ENCODE measurements at places on chromosomes 11 and 22.

DNA sequence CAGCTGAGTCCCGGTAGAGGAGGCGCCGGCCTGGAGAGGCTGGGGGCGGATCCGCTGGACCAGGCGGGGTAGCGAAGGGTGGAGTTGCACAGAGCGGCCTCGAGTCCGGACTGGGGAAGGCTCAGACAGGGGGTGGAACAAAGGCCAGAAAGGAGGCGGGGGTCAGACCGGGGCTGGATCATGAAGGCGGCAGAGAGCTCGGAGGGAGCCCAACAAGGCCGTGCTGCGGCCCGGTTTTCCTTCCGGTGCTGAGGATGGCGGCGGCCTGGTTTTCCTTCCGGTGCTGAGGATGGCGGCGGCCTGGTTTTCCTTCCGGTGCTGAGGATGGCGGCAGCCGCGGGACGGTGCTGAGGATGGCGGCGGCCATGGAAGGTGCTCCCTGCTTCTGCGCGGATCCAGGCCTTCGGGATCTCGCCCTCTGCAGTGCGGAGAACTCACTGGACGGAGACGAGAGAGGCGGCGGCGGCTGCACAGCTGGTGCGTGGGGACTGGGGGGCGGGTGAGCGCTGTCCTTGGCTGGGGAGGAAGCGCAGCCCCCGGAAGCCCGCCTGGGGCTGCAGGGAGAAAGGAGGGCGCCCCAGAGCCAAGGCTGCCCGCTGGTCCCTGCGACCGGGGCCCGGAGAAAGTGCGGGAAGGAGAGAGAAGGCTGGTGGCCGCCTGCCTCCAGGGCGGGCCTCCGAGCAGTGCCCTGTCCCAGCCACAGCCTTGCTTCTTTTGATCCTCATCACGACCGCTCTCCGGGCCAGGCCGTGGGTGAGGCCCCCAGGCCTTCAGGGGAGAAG, 350.4 kb upstream of the B3GAT1 start:
- no peak for DNase-seq

DNA sequence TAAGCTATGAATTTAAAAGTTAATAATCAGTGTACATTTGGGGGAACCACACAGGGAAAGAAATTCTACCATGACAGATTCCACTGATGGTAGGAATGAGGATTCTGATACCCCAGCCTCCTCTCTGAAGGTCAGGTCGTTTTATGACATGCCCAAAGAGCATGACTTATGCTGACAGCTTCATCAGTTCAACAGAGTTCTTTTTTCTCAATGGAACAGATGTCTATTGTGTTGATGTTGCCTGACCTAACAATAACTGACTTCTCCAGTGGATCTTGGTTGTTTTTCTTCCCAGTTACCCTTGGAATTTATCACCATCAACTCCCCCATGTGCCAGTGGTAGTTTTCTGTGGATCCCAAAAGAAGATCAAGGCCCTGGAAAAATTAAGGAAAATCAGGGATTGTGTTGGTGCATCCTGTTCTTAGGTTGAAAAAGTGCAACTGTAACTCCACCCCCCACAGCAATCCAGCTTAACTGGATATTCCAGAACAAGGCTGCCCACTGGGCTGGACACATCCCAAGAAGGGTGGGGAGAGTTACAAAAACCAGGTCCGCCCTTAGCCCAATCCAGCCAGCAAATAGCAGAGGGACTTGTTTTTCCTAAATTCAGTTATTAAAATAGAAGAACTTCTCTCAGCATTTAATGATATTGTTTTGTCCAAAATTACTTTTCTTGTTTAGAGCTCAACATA, 31.5 kb upstream of the CAT start:
- no peak for DNase-seq

DNA sequence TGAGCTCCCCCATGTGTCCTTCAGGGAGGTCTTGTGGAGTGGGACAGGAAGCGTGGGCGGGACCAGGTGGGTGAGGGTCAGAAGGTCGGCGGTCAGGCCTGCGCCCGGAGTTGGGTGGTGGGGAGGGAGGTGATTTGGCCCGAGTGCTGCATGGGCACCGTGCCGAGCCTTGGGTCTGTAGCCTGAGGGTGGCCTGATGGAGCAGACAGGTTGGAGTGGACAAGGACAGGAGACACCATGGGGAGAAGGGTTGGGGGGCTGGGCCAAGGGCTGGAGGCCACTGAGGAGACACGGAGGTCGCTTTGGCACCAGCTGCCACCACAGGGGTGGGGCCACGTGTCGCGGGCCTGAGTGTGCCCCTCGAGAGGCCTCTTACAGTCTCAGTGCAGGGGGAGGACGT, 53.1 kb downstream of the AP2A2 start:
- no peak for DNase-seq

DNA sequence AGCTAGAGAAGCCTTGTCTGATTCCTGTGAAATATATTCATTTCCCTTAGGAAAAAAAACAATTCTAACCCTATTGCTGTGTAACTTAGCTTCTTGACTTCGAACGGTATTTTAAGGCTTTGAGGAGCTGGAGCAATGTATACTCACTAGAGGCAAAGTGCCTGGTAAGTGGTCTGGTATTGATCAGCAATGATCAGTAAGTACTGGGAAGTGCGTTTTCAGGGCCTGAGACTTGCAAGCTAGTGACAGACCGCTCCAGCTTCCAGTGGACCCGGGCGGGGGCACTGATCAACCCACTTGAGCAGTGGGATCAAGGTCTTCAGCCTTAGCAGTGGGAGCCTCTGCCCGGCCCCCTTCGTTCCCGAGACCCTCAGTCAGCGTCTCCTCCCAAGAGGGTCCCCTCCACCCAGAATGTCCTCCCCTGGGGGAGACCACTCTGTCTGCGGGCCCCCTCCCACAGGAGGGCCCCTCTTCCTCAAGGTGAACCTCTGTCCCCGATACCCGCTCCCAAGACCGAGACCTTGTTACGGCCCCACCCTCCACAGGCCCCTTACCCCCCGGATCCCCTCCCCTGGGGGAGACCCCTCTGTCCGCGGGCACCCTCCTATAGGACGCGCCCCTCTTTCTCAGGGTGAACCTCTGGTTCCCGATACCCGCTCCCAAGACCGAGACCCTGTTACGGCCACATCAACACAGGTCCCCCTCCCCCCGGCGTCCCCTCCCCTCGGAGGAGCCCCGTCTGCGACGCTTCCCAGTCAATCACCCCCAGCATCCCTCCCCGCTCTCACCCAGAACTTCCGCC, 452 bp upstream of the ATXN10 start:
- no peak for DNase-seq

GRCh38 chr11:124890683-124891372, 6.8 kb downstream of the ROBO4 start:
- DNase-seq: no peak

All from CD4-positive, alpha-beta T cell treated with Interleukin-4 for 4 hours (primary cell).